ENCODE measurements at places on chromosomes 13 and 19.

- no peak for DNase-seq
These were observed 670 bp downstream of the BSPH1 start for GRCh38 chr19:47991191-47991808.

DNA sequence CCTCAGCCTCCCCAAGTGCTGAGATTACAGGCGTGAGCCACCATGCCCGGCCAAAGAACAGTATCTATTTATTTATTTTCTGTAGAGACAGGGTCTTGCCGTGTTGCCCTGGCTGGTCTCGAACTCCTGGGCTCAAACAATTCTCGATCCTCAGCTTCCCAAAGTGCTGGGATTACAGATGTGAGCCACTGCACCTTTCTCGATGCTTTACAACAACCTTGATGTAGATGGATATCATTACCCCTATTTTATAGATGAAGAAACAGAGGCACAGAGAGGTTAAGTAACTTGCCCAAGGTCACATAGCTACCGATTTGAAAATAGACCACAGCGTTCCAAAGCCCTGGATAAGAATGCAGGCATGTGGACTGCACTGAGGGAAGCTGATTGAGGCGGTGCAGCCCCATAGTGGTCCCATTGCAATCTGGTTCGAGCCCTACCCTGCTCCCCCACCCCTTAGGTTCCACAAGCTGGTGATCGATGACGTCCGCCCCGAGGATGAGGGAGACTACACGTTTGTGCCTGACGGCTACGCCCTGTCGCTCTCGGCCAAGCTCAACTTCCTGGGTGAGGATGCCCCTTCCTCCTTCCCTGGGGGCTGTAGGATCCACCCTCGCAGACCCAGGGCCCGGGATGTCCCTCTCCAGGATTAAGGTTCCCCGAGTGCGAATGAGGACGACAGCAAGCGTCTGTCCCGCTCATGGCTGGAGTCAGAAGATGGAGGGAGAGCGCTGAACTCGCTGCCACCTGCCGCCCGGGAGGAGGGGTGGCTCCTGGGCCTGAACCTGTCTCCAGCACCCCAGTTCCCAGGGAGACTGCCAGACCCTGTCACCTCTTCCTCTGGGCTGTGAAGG, 17.9 kb downstream of the MYBPC2 start:
- no peak for DNase-seq

DNA sequence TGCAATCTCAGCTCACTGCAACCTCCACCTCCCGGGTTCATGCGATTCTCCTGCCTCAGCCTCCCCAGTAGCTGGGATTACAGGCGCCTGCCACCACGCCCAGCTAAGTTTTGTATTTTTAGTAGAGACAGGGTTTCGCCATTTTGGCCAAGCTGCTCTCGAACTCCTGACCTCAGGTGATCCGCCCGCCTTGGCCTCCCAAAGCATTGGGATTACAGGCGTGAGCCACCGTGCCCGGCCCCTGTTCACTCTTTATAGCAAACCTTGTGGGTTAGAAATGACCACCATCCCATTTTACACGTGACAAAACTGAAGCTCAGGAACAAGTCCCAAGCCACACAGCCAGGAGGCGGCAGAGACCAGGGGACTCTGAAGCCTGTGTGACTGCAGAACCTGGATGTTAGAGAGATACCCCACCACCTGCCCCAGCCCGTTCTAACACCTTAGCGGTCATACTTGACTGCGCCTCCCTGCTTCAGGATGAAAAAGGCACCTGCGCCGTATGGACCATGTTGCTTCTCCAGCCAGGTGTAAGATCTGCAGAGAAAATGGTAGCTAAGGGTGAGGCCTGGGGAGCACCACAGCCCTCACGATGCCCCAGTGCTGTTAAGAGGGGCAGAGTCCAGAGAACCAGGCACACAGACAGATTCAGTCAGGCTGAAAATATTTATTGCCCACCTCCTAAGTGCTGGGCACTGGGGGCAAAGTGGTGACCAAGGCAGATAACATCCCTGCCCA, 3.6 kb downstream of the DMAC2 start:
- no peak for DNase-seq

GRCh38 chr13:32310134-32310706, 4.9 kb downstream of the ZAR1L start:
- DNase-seq = no peak

- no peak for DNase-seq
These were observed 21.9 kb downstream of the IPO5 start for GRCh38 chr13:97975280-97975847.

DNA sequence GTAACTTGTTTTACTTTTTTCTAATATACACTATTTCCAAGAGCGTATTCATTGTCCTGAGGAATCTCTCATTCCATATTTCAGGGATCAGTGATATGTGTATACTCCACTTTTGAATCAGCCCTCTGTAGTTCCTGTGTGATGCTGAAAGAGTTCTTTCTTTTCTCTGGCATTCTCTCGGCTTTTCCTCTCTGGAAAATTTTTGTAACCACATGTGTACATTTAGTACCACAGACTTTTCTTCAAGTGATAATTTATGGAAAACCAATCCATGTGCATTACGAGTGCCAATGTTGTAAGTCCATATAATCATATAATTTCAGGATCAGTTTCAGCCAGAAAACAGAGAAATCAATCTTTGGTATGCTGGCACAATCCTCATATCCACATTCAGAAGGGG, 102.2 kb upstream of the MBNL2 start:
- no peak for DNase-seq

GRCh38 chr13:25915840-25916518, 135.8 kb downstream of the SHISA2 start:
- DNase-seq = no peak

DNA sequence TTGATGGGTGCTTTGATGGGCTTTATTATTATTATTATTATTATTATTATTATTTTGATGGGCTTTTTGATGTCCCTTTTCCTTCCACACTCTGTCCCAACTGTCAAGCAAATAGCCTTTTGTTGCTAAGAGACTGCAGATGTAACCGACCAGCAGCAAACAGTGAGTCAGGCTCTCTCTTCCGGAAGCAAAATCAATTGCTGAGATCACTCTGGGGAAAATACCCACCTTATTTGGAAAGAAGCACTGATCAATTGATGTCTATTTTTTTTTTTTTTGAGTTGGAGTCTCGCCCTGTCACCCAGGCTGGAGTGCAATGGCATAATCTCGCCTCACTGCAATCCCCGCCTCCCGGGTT, 2.9 kb downstream of the LDLR start:
- DNase-seq = no peak

- DNase-seq = no peak
These were observed 7.7 kb downstream of the MEX3D start for GRCh38 chr19:1560286-1560882.

DNA sequence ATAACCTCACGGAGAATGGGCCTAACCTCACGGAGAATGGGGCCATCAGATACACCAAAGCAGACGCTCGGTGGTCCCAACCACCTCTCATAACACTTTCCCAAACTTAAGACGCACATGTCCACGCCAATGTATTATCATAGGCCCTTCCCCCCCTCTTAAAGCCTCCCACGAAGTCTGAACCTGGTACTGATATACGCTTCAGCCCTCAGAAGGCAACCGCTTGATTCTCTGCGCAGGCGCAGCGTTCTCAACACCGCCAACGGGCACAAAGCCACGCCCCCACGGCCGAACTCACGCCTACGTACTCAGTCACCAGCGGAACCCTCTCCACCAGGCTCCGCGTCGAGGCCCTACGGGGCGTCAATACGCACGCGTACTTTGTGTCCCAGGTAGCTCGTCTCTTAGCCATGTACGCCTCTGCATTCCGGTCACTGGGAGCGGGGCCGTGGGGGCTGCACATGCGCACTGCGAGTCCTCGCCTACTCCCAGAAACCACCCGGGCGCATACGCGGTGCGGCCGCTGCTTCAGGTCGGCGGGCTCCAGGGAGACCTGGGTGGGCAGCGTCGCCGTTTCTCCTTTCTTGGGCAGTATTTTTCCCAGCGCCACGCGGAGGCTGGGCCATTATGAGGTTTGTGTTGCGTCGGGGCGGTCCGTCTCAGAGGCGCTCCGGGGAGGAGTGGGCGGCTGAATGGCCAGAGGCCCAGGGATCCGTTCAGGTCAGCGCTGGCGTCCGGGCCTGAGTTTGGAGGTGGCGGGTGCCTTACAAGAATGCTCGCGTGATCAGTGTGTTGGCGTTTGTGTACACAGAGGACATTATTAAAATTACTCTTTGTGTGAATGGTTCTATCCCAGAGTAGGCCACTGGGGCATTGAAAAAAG, 25.3 kb downstream of the ZNF582 start:
- peak; percentile 89 for DNase-seq

DNA sequence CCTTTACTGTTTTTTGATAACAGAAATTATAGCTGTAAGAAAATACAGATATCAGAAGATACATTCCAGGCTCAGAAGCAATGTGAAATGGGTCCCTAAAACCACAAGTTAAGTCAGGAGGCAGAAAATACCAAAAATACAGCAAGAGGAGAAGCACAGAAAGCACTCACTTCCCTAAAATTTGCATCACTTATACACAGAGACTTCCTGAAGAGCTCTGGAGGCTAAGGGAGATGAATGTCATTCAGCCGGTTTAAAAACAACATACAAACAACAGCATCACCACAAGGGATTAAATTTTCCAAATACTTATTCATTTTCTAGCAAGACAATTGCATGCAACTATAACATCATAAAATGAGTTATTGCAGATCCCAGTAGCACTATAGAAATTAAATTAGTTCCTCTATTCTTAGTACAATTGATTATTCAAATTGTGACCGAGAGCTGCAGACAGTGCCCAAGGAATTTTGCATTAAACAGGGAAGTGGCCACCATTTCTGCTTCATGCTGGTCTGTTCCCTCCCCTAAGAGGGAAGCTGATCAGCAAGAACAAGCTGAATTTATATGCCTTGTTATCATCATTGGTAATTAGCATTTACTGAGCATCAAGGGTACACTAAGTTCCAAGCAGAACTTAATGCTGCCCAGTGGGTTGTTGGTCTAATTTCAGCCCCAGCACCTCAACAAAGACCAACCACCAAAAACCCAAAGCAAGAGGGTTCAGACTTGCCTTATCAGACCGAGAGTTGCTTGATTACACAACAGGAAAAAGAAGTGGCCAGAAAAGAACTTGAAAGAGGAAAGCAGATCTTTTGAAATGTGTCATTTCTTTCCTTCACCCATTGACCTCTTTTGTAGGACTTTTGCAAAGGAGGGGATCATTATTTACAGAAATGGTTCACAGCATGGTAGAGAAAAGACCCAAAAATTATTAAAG, 140.7 kb downstream of the KCTD12 start:
- DNase-seq = no peak

DNA sequence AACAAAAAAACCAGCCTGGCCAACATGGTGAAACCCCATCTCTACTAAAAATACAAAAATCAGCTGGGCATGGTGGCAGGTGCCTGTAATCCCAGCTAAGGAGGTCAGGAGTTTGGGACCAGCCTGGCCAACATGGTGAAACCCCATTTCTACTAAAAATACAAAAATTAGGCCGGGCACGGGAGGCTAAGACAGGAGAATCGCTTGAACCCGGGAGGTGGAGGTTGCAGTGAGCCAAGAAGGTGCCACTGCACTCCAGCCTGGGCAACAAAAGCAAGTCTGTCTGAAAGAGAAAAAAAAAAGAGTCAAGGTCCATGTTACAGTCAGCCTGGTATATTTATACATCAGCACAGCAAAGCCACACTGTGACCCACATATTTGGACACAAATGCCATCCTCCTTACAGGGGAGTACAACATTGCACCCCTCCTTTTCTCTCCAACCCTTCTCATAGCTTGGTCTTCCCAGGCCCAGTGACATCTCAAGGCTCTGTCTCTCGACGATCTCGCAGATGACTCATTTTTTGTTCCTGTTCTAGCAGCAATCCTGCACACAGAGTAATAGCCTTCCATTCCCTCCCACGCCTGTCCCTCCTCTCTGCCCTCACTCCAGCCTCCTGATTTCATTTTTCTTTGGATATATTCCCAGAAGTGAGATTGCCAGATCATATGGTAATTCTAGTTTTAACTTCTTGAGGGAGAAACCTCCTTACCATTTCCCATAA, 21.0 kb upstream of the DPP9 start:
- no peak for DNase-seq

DNA sequence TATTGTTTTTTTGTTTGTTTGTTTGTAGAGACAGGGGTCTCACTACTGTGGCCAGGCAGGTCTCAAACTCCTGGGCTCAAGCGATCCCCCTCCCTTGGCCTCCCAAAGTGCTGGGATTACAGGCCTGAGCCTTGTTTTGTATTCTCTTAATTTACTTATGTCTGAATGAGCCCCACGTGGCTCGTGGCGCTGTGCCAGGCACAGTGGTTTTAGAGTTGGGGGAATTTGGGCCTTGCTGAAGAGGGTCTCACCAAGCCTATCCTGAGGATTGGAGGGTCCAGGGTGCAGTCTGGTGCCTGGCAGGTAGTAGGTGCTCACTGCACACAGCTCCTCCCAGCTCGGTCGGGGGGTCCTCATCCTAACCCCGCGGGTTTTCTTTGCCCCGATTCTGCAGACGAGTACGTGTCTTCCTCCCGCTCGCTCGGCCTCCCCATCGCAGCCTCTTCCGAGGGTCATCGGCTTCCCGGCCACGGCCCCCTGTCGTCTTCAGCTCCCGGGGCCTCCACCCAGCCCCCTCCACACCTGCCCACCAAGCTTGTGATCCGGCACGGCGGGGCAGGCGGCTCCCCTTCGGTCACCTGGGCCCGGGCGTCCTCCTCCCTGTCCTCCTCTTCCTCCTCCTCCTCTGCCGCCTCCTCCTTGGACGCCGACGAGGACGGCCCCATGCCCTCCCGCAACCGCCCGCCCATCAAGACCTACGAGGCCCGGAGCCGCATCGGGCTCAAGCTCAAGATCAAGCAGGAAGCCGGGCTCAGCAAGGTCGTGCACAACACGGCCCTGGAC, 12.1 kb upstream of the EHD2 start:
- no peak for DNase-seq

DNA sequence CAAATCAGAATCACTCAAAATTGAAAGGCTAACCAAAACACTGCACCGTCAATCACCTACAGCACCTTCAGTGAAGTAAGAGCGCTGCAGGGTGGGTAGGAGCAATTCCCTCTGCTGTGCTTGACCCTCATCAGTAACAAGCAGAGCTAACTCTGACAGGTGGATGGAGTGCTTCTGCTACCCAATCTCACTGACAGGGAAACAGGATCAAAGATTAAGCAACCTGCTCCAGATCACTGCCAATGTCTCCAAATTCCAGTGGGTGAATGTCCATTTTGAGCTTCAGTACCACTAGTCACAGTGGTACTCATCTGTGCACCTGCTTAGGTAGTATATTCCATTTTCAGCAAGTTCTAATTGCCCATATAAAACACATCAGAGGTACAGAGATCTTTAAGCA, 25.2 kb downstream of the BRD4 start:
- DNase-seq = no peak

GRCh38 chr19:2064788-2065524, 13.9 kb upstream of the MKNK2 start:
- no peak for DNase-seq

DNA sequence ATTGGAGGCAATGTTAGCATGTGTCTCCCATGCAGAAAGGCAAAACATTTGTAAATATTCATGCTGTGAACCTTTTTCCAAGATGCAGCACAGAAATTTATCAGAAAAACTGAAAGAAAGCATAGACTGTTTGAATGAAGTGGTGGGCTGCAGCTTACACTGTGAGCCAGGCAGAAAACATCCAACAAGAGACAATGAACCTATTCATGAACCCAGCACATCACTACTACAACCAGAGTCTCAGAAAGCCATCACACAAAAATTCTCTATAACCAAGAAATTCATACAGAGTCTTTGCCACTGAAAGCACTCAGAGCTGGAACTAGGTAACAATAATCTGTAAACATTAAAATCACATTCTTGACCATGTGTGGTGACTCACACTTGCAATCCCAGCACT, 448.9 kb downstream of the UQCRFS1 start:
- no peak for DNase-seq
